ENCODE measurements at places on chromosomes 11 and 22.

DNA sequence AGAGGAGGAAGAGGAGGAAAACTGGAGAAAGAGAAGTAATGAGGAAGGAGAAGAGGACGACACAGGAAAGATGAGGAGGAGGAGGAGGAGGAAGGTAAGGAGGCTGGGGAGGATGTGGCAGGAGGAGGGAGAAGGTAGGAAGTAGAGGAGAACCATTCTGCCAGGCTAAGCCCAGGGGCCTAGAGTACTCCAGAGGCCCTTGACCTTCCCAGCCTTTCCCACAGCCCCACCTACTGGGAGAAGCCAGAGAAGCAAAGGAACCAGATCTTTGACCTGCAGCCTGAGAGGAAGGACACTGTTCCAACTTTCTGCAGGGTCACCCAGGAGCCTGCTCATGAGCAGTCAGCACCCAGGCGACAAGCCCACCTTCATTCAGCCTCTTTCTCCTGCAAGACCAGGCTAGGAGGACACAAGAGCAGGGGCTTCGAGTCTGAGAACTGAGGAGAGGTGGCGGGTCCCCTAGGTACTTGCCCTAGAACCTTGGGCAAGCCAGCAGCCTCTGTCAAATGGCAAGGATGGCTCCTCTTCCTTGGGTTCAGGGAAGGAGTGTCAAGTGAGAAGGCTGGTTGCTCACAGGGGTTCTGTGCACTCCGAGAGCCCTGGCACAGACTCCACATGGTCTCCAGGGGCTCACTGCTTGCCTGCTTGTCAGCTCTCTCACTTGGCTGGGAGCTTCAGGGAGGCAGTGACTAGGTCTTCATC is 27.9 kb upstream of the OAF start:
- peak; percentile 37 for DNase-seq

DNA sequence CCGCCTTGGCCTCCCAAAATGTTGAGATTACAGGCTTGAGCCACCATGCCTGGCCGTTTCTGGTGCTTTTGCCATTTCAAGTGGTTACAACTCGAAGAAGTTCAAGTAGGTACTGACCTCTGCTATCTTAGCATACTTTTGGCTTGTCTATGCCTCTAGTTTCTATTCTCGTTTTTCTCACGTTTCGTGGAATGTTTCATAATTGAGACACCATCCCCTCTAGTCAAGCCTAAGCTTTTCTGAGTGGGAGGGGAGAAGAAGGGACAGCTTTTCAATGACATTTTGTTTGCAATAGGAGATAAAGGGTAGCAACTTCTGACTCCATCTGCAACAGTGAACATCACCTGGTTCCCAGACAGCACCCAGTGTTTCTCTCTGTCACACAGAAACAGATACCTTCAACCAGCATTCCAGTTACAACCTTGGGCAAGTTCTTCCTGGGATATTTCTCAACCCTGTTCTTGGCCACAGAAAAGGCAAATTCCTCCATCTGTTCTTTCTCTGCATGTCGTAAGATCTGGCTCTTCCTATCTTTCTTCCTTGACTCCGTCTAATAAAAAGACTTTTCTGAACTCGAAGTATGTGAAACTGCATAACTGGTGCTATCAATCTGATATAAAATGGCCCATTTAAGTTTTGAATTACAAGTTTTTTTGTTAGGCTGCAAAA is 25.5 kb downstream of the DDI1 start:
- DNase-seq: no peak

DNA sequence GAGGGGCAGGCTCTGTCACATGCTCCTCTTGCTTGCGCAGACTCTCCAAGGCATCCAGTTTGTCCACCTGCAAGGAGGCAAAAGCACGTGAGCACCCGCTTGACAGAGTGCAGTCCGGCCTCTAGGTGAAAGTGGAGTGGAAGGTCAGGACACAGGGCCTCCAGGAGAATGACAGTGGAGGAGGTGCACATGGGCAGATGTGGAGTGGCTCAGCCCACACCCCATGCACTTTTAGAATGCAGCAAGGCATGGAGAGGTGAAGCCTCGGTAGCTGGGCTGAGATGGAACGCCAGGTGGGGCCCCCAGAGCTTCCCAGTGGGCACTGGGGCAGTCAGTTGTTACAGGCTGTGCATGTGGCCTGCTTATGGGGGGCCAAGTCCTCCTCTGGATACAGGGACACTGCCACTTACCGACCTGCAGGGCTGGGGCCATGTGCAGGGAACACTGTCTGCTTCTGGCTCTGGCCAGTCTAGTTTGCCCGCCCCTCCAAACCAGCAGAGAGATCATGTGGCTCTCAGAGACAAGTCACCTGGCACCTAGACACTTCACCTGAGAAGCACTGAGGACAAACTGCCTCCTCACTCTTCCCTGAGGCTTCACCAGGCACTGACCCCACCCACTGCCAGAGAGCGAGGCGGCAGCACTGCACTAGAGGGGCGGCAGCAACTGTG is 2.3 kb upstream of the SLC25A1 start:
- no peak for DNase-seq

DNA sequence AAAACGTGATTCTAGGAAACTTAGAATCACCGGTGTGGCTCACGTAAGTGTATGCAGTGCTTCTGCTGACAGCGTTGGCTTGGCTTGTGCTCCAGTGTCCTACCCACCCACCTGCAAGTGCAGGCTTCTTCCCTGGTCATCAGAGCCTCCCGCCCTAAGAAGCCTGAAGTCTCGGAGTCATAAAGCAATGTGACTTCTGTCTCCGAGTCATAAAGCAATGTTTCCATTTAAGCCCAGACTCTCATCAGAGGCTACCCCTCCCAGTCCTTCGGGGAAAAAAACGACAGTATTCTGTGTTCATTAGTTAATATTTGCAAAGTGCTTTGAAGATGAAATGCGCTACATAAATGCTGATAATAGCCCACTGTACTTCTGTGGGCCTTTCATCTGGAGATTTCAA is 293.8 kb downstream of the OPCML start:
- no peak for DNase-seq

GRCh38 chr11:131583938-131584337 is 213.5 kb downstream of the NTM start:
- DNase-seq: no peak

GRCh38 chr11:134438542-134439537 is 26.8 kb upstream of the B3GAT1 start:
- DNase-seq: no peak

DNA sequence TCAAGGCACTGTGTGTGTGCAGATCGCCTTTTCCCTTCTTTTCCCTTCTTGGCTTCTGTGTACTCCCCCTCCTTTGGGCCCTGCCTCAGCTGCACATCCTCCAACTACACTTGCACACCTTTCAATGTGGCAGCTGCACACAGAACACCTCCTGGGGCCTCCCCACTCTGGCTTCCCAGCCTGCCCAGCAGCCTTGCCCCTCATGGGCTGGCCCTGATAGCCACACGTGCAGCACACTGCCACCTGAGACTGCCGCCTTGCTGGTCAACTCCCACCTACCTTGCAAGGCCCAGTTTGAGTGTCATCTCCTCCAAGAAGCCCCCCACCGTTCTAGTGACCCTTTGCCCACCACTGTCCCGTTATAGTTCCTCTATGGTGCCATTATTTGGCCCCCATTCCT is 77.3 kb upstream of the ARFGAP3 start:
- no peak for DNase-seq

- DNase-seq: no peak
Observed at GRCh38 chr11:79182794-79183193, 258.0 kb downstream of the TENM4 start.

GRCh38 chr22:45094825-45095224 is 68.9 kb upstream of the NUP50 start:
- DNase-seq: no peak

DNA sequence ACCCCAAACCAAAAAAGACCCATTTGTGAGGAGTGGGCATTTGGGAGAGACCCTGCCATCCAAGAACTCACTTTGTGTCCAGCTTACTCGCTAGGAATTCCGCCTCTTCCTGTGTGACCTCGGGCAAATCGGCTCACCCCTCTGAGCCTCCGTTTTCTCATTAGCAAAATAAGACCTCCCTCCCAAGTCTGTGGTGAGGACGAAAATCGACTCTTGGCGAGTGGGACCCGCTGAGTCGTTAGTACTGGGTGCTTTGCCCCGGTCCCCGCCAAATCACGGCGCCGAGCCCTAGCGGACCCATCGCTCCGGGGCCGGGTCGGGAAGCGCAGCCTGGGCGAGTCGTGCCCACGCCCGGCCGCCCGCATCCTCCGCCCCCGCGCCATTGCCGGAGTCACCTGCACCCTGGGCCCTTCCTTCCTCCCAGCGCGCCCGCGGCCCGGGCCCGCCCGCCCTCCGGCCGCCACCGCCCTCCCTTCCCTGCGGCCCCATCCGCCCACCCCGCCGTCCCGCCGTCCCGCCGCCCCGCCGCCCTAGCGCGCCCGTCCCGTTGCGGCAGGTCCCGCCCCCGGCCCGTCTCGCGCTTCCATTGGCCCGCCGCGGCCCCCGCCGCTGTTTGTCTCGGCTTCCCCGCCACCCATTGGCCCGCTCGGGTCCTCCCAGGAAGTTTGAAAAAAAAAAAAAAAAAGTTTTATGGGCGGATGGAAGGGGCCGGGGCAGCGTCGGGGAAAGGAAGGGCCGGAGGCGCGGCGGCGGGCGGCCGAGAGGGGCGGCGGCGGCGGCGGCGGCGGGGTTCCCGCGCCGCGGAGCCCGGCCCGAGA is 48.9 kb downstream of the TRIOBP start:
- DNase-seq: peak; percentile 58

- no peak for DNase-seq
Observed at GRCh38 chr11:17978553-17979287, 34.1 kb downstream of the SERGEF start.

- no peak for DNase-seq
Observed at GRCh38 chr22:42473484-42474193, 41.4 kb upstream of the NFAM1 start.

DNA sequence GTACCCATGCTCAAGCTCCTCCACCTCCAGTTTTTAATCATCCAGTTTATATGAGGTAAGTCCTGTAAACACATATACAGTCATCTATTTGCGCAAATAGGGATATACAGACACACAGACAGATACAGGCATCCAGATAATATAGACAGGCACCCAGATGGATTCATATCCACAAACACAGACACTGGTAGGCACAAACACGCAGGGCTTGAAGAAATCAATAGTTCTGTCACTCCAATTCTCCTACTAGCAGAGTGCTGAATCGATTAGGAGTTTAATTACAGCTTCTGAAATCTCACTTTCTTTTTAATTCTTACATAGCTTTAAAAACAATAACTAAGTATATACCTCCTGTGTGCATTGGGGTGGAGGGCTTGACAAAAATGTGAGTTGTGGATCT is 56.0 kb downstream of the INSC start:
- DNase-seq: no peak

DNA sequence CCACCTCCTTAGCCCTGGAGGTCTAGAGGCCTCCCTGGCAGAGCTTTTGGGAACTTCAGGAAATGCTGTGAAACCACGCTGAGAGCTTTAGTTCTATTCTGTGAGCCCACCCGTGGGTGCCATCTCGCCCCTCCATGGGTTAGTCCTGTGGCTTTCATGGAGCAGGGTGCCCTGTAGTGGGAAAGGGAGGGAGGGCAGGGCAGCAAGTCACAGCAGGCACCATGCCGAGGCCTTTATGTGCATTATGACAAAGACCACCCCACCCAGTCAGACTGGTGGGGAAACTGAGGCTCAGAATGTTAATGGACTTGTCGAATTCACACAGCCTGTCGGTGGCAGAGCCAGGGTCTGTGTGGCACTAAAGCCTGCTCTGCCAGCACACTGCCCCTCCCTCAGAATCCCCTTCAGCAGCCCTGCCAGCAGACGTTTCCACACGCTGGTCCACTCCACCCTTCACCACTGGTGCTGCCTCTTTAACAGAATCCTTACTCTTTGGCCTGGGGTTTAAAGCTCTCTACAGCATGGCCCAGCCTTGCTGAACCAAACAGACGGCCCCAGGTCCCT is 13.4 kb downstream of the TMPRSS13 start:
- no peak for DNase-seq

- no peak for DNase-seq
Observed at GRCh38 chr11:14934641-14935351, 37.4 kb downstream of the CALCA start.

DNA sequence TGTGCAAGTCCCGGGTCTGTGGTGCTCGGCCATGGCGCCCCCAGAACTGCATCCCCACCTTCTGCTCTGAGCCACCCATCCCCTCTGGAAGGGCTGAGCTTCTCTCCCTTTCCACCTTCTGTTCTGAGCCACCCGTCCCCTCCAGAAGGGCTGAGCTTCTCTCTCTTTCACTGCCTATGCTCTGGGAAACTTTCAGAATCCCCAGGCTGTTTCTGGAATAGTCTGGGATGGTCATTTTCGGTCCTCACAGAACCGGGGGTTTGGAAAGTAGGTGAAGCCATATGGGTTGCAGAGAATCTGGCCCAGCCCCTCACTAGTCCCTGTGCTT is 3.4 kb upstream of the BID start:
- no peak for DNase-seq

DNA sequence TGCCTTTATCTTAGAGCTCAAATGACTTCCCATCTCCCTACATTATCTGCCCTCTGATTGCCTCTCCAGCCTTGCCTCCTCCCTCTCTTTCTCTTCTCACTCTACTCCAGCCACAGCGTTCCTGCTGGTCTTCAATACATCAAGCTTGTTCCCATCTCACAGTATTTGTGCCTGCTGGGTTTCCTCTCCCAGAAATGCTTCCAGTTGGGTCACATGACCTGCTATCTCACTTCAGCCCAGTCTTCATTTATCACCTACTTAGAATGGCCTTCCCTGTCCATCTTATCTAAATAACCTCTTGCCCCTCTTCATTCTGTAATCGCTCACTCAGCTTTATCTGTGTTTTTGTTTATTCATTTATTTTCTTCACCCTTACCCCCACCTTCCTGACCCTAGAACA is 61.8 kb upstream of the FAR1 start:
- no peak for DNase-seq

- DNase-seq: no peak
Observed at GRCh38 chr11:2507945-2508749, 63.3 kb downstream of the KCNQ1 start.

DNA sequence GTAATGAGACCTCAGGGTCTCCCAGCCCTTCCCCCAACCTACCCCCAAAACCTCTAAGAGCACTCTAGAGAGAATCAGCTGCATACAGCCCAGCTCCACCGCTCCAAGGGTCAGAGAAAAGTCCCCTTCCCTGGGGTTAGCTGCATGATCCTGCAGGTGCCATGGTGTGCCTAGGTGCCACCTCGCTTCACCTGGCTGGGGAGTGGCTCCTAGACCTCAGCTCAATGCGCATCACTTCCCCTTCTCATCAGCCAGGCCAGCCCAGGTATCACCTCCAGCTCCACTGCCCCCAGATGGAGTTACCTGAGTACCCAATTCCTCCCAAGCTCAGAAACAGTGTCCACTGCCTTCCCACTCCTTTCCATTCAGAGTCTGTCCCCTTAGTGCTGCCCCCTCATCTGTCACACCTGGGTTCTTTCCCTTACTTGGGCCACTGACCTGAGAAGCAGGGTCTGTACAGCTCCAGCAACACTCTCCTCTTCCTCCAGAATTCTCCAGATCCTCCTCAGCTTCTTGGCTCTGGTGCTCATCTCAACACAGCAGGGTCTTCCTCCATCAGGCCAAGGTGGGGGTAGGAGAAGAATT is 1.3 kb downstream of the STARD10 start:
- no peak for DNase-seq

GRCh38 chr11:121467965-121468364 is 15.2 kb upstream of the SORL1-AS1 start:
- no peak for DNase-seq

GRCh38 chr22:23217171-23218052 is 37.1 kb downstream of the BCR start:
- DNase-seq: no peak

- DNase-seq: no peak
Observed at GRCh38 chr11:68829581-68829980, 12.1 kb downstream of the CPT1A start.

- DNase-seq: peak; percentile 49
Observed at GRCh38 chr11:33912405-33913361, 20.8 kb upstream of the LMO2 start.

All from GF-D8 (cell line).